Uterus (tissue), 4 donors: ENCODE measurements at places on chromosomes 16 and 17. TPM values are rescaled to one million over a fixed set of nuclear protein-coding genes. Genes with fewer than 3 reads are reported as not detected.

GRCh38 chr16:81997738-81998137 lies 13.5 kb downstream of the SDR42E1 start:
- no peaks in the 10 kb centered on the region for H3K27me3 ChIP-seq
- H3K4me1 ChIP-seq: no peaks in the 10 kb centered on the region
- DNase-seq: no peak
- no peaks in the 10 kb centered on the region for H3K36me3 ChIP-seq
- H3K27ac ChIP-seq: peak overlapping the region; percentile 28

- H3K27ac ChIP-seq: peak overlapping the region; percentile 30
- H3K27me3 ChIP-seq: no peaks in the 10 kb centered on the region
- H3K4me3 ChIP-seq: no peak overlapping the region
- no peaks in the 10 kb centered on the region for H3K4me1 ChIP-seq
Observed at GRCh38 chr17:17545031-17545820, 46.3 kb downstream of the PEMT start.

GRCh38 chr17:64278614-64279013 lies 15.6 kb upstream of the TEX2 start:
- no peaks in the 10 kb centered on the region for H3K36me3 ChIP-seq
- no peaks in the 10 kb centered on the region for H3K4me1 ChIP-seq
- H3K4me3 ChIP-seq: no peak overlapping the region
- no peaks in the 10 kb centered on the region for H3K27me3 ChIP-seq
- no peak for DNase-seq
- peak overlapping the region; percentile 36 for H3K27ac ChIP-seq

DNA sequence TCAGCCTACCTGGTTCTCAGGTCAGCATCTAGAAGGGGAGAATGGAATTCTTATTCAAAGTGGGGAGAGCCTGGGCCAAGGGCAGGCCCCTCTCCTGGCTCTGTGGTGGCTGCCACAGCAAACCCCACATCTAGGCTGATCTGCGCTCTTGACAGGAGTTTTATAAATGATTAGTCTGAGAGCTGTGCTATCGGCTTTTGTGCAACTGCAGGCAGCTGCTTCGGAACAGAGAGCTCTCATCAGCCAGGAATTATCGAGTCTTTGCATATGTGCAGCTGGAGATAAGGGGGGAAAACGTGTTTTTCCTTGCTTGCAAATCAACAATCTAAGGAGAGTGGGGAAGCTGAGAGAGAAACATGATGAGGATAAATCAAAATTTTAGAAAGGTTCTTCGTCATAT lies 91.7 kb downstream of the HS3ST3A1 start:
- no peak overlapping the region for H3K27ac ChIP-seq
- no peaks in the 10 kb centered on the region for H3K27me3 ChIP-seq
- no peak for DNase-seq
- H3K36me3 ChIP-seq: no peaks in the 10 kb centered on the region

GRCh38 chr17:77182205-77183172 lies 41.7 kb downstream of the SEC14L1 start:
- H3K36me3 ChIP-seq: no peaks in the 10 kb centered on the region
- DNase-seq: no peak
- H3K27me3 ChIP-seq: no peaks in the 10 kb centered on the region
- H3K27ac ChIP-seq: peak overlapping the region; percentile 65

Gene TAT
- total RNA-seq: not detected

Gene TMEM114
- not detected for total RNA-seq

Gene TMEM106A
- 15.3 TPM for total RNA-seq

Gene CMTM2
- total RNA-seq: not detected
